ENCODE measurements at places on chromosomes 1 and 21.
A peak's percentile ranks its signal among the peaks of the same experiment; 100 is the strongest.

DNA sequence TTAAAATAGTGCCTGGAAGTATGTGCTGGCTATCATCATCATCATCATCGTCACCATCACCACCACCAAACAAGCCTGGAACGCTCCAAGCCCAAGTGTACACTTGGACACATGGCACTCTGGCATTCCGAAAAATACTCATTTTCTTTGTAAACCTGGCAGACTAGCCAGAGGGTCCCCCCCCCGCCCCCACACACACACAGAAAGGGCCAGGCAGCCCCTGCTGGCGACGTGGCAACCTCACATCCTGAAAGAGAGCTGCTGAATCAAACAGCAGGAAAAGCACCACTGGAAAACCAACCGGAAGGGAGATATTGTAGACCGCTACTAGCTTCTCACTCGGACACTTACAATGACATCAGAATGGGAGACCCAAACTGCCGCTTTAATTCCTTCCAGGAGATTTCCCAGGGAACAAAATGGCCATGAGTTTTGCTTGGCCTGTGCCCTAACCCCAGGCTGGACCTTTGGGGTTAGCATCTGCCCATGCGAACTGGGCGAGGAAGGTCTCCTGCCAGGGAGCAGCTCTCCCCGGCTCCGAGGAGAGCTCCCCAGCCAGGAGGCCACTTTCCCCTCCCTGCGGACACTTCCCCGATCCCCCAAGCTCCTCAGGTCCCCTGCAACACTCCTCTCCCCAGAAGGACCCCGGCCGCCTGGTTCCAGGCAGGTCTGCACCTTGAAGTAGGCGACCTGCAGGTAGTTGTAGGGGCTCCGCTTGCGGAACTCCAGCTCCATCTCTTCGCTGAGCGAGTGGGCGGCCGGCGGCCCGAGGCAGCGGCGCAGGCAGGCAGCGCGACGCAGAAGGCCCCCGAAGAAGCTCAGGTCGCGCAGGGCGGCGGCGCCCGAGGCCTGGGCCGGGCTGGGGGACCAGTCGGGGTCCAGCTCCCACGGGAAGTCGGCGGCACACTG is 742 bp downstream of the P3H1 start:
- DNase-seq: peak; percentile 83

DNA sequence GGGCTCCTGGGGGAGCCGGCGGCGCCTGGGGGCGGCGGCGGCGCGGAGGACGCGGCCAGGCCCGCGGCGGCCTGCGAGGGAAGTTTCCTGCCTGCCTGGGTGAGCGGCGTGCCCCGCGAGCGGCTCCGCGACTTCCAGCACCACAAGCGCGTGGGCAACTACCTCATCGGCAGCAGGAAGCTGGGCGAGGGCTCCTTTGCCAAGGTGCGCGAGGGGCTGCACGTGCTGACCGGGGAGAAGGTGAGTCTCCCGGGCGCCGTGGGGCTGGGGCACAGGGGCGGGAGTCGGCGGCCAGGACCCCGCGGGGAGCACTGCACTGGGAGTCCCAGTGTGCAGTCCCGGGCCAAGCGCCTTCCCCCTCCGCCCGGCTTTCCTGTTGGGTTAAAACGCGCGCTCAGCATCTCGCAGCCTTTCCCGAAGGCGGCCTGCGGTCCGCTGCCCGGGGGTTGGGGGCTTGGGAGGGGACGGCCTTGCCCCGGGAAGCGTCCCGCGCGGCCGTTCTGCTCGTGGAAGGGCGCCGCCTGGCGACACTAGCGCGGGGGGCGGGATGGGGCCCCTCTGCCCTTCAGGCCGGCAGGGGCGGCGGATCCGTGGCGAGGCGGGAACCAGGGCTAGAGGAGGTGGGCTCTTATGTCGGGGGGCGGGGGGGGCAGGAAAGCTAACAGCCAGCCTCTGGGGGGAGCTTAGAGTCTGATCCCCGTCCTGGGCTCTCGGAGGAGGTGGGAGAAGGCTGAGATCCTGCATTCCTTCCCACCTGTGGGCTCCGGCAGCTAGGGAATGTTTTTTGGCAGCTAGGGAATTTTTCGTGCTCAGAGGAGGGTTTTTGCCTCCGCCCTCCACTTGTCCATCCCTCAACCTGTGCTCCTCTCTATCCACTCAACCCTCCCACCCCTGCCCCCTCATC is 1.1 kb downstream of the HUNK start:
- DNase-seq: peak; percentile 85

GRCh38 chr1:234102583-234102982 is 198.1 kb downstream of the SLC35F3 start:
- DNase-seq: no peak

DNA sequence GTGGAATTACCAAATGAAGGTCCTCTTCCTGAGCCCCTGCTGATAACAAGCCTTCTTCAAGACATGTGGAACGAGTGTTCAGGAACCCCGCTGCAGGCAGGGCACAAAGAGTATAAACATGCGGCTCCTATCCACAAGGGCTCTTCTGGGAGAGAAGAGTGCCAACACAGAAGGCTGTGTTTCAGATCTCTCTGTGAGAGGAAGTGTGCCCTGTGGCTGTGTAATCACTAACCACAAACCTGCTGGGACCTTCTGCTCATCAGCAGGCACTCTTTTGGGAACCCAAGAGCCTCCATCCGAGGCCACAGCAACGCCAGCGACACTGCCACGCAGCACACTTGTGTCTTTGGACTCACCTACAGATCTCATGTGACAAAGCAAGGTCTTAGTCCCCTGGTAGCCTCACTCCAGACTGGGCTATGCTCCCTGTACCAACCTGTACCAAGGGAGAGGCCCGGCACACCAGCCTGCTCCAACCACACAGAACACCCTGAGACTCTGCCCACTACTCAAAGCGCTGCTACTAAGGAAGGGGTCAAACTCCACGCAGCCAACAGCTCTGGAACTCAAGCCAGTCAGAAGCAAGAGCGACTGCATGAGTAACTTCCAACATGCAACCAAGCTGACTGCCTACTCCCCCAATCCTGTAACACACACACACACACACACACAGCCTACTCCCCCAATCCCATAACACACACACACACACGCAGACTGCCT is 7.8 kb downstream of the PTTG1IP start:
- no peak for DNase-seq

- no peak for DNase-seq
Observed at GRCh38 chr21:45302082-45303061, 14.7 kb upstream of the POFUT2 start.

GRCh38 chr1:239719642-239720258 is 333.4 kb downstream of the CHRM3 start:
- DNase-seq: no peak

DNA sequence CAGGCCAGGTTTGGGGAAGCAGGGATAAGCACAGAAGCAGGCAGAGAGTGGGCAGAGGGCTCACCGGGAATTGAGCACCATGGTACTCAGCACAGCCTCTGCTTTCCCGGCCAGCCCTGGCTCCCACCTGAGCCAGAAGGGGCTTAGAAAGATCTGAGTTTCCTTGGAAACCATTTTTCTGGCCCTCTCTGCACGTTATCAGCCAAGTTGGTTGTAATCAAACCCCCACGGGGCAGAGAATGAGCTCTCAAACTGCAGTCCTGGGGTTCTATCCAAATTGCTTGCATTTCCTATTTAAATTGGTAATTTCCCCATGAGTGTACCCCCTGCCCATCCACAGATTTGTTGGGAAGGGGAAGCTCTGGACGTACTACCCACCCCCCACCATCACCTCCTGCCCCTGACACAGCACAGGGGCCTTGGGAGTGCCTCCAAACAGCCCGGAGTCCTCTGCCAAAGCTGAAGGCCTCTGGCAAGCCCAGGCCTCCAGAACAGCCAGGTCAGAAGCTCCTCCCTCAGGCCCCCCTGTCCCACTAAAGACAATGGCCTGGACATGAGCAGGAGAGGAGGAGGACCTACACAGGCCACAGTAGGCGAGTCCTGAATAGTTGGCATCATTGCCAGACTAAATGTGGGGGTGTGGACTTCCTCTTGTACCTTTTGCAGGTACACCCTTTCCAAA is 42.7 kb upstream of the GJB5 start:
- DNase-seq: no peak

DNA sequence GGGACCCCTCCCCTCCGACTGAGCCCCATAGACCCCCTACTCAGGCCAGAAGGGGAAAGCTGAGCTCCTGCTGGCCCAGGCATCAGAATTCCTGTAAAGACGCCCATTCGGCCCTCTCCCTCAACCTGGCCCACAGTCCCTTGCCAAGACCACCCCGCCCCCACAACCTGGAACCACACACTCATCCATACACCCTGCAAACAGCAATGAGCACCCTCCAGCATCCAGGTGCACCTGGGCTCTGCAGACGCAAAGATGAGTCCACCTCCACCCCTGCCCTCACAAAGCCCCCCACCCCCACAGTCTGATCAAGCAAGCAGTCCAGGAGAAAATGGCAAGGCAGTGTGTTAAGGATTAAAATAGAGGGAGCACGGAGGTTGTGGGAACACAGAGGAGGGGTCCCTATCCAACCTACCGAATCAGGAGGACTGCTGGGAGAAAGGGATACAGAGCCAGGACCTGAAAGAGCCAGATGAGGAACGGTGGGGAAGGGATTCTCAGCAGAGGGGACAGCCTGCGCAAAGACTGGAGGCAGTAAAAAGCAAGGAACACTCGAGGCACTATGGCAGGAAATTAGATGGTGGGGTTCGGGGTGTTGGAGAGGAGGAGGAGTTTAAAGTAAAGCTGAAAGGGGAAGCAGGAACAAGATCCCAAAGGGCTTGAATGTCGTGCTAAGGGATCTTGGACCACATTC is 67.3 kb upstream of the LAPTM5 start:
- no peak for DNase-seq

DNA sequence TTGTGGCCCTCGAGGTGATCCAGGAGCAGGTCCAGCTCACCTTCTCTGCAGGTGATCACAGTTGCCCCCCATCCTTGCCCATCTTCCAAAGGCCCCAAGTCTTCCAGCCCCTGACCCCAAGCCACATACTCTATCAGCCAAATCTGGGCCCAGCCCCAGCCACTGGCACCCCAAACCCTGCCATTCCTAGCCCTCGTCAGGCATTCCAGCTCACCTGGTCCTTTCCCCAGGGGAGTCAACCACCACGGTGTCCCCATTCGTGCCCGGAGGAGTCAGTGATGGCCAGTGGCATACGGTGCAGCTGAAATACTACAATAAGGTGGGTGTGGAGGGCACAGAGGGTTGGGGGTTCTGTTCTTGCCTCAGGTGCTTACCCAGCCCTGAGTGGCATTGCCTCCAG is 12.2 kb downstream of the CELSR2 start:
- DNase-seq: no peak

- no peak for DNase-seq
Observed at GRCh38 chr1:213345621-213346020, 294.6 kb downstream of the RPS6KC1 start.

DNA sequence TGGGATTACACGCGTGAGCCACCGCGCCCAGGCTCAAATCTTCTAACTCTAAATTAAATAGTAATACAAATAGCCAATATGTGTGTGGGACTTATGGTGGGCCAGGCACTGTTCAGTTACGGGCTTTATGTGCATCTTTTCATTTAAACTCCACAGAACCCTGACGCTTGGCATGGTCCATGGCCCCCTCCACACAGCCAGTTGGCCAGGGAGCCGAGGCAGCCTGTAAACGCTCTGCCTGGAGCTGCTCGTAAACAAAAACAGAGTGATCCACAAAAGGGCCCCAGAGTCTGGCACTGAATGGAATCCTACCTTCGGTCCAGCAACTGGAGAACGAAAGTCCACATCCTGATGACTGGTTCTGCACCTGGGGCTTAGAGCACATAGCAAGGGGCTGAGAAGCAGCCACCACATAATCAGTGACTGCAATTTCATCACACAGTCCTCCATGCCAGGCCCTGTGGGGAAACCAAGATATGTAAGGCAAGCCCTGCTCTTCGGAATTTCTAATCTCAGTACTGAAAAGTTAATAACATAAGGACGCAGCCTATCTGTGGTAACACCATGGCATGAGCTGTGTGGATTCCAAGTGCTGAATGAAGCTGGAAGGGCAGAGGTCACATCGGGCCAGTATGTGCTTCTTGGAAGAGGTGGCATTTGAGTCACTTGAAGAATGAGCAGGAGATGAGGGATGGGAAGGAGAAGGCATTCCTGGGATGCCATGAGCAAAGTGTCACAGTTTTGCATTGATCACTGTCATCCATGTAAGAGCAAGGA is 13.5 kb upstream of the ADAMTSL4 start:
- no peak for DNase-seq

- no peak for DNase-seq
Observed at GRCh38 chr21:17725339-17725738, 93.8 kb downstream of the C21orf91 start.

DNA sequence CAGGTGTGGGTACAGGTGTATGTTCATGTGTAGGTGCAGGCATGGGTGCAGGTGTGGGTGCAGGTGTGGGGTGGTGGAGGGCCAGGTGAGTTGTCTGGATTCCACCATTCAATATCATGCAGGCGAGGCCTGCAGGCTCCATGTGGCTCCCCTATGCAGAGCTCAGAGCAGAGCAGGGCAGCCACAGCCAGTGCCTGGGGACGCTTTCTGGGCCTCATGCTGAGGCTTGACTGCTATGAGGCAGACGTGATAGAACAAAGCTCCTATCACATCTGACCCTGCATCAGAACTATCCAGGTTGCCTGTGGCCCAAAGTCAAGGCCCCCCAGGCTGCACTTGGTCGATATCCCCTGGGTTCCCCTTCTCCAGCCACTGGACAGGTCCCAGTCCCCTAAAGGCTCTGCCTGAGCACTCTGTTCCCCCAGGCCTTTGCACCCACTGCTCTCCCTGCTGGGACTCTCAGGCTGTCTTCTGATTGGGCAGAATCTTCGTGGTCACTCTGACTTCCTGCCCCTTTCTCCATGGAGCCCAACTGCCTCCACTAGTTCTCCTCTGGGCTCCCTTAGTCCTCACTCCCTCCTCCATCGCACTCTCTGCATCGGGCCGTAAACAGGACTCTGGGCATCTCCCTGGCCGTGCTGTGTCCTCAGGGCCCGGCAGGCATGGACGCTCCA is 78.6 kb upstream of the ACTL8 start:
- DNase-seq: no peak

- no peak for DNase-seq
Observed at GRCh38 chr1:36008546-36009197, 75.2 kb upstream of the TEKT2 start.
